ENCODE measurements at places on chromosomes 13 and 19.

GRCh38 chr19:33407140-33407551, 33.6 kb downstream of the CEBPG start:
- no peak for DNase-seq

DNA sequence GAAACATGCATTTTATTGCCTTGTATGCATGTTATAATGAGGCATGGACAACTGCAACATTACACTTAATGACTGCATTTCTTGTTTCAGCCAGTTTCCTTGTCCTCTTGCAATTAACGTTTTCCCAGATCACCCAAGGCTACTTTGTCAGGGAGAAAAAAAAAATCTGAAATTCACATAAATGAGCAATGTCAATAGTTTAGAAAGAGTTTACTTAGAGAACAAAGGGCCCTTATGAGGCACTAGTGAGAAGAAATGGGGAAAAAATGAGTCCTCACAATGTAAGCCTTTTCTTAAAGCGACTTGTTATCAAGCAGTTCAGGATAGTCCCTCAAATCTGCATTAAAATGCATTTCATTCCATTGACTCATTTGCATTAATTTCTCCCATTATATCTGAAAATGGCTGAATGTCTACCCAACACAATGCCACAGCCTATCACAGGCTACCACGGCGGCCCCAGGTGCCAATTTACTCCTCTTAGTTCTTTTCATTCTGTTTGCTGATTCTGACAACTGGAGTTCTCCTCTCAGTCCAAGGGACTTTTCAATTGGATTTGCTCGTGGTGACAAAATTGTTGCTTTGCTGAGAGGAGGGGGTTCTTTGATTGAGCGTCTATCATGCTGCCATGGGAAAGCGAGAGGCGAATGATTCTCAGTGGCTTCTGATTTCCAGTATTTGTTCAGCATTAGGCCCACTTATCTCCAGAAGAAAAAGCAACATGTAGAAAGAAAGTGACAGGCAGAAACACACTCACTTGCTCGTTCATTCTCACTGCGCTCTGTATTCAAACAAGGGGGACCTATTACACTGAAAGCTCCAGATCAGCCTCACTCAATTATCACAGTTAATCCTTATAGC, 107.1 kb downstream of the DACH1 start:
- no peak for DNase-seq

GRCh38 chr19:41264581-41265394, 616 bp downstream of the HNRNPUL1 start:
- peak; percentile 13 for DNase-seq

- no peak for DNase-seq
Observed at GRCh38 chr19:48470856-48471255, 1.7 kb downstream of the CYTH2 start.

DNA sequence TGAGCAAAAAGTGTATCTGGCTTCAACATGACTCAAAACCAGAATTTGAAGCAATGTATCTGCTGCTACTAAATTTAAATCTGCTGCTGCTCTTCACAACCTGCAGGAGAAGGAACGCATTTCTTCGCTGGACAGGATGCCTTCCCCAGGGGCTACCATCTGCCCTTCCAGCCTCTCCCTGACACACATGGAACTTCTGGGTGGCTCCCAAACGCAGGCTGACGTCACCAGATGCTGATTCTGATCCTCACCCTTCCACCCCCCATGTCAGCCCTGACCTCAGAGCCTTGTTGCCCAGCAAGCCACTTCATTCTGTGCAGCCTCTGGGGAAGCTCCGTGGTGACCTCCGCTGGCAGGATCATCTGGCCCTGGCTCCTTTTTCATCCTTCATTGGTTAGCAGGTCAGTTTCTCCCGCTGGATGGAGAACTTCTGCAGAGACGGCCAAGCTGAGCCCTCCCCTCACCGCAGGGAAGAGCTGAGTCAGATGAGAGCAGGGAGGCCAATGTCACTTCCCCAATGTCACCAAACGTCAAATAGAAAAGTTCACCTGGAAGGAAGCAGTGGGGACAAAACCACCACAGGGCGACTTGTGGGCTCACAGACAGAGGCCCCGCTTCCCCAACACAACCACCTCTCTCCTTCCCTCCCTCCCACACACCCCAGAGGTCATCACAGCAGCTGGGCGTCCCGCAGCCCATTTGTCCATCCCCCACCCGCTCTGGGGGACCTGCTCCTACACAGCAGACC, 14.0 kb upstream of the RAB20 start:
- peak; percentile 65 for DNase-seq

GRCh38 chr13:36981156-36981743, 17.9 kb downstream of the ALG5 start:
- no peak for DNase-seq

DNA sequence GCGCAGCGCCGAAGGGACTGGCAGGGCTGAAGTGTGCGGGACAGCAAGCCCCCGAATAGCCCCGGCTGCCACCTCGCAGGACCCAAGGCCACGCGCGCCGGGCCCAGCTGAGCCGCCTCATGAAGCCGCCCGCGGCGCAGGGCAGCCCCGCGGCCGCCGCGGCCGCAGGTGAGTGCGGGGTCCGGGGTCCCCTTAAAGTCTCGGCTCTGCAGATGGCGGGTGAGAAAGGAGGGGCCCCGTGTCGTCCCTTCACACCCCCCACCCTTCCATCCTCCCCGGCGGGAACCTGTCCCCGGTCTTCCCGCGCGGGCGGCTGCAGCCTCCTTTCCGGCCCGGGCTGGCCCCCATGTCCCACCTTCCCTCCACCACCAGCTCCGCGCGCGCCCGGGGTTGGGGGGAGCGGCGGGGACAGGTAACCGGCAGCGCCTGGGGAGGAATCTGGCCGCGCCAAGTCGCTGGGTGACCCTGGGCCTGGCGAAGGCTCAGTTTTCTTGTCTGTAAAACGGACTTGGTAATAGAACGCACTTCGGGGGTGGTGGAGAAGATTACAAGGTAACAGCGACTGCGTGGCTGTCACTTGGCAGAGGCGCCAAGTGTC, 338 bp downstream of the RGCC start:
- no peak for DNase-seq

GRCh38 chr13:45925151-45925550, 73.6 kb upstream of the SIAH3 start:
- no peak for DNase-seq

DNA sequence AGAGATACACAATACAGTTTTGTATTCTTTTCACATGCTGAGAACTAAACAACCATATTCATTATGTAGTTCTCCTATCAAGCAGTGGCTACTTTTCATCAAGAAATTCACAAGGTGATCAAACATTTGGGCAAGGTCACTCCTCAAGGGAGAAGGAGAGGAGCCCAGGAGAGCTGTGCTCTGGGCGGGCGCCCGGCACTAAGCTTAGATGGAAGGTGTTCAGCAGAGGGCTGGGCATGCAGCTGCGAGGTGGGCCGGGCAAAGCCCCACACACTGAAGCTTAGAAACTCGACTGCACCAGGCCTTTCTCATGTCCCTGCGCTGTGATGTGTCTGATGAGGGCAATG, 30.4 kb upstream of the SPACA7 start:
- no peak for DNase-seq

- no peak for DNase-seq
Observed at GRCh38 chr13:20513466-20513995, 12.1 kb downstream of the CRYL1 start.

- DNase-seq: no peak
Observed at GRCh38 chr13:33992881-33993336, 175.0 kb downstream of the RFC3 start.

DNA sequence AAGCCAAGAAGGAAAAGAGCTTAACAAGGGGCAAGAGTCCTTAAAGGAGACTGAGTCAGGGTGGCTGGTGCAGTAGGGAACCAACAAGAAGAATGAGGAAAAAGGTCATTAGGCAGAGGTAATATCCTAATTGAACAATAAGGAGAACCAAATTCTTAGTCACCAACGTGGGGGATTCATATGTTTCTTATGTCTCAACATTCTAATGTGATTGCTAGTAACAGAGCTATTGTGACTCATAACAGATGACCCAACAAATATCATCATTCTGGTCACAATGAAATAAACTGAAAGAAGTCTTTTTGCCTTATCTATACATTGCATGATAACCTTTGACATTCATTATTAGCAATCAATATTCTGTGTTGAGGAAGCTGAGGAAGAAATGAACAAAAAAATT, 101.6 kb downstream of the RAP2A start:
- no peak for DNase-seq

GRCh38 chr13:33069365-33069764, 53.1 kb downstream of the KL start:
- DNase-seq: no peak

DNA sequence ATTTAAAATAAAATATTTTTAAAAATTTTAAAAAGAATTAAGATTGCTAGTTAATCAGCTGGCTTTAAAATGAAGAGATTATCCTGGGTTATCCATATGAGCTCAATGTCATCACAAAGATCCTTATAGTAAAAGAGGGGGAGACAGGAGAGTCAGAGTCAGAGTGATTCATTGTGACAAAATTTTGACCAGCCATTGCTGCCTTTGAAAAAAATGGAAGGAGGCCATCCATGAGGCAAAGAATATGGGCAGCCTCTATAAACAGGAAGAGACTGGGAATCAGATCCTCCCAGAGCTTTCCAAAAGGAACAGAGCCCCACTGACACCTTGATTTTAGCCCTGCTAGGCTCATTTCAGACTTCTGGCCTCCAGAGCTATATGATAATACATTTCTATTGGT, 9.3 kb upstream of the RUBCNL start:
- no peak for DNase-seq

GRCh38 chr13:95258098-95258497, 43.2 kb downstream of the ABCC4 start:
- DNase-seq: no peak

DNA sequence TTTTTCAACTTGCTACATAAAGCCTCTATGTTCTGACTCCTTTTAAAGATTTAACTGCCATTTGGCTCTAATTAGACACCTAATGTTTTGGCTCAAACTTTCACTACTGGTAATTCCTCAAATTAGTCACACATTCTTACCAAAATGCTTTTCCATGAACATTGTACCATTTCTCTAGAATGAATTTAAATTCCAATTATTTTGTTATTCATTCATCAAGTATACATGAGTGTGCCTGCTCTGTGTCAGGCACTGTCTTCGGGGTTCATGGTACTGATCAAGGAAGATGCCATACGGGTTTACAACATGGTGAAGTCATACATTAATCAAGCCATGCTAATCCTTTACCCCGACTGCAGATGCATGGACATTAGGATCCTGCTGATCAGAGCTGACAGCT, 69.1 kb upstream of the POSTN start:
- no peak for DNase-seq

DNA sequence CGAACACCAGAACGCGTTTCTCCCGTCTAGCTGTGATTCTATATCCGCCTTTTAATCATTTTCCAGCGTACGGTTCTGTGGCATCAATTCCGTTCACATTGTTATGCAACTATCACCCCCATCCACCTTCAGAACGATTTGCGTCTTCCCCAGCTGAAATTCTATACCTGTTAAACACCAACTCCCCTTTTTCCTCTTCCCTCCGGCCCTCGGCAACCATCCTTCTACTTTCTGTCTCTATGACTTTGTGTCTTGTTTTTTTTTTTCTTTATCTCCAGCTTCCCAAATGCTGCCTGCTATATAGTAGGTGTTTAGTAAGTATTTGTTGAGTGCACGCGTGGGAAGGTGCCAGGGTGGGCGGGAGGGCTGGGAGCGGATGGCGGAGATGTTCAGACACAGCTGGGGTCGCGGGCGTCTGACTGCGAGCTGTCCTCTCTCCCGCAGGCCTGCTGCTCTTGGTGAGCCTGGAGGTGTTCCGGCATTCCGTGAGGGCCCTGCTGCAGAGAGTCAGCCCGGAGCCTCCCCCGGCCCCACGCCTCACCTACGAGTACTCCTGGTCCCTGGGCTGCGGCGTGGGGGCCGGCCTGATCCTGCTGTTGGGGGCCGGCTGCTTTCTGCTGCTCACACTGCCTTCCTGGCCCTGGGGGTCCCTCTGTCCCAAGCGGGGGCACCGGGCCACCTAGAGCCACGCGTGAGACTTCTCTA, 20.2 kb downstream of the CACNG6 start:
- no peak for DNase-seq

- DNase-seq: no peak
Observed at GRCh38 chr13:79671420-79671819, 190.5 kb downstream of the NDFIP2 start.

DNA sequence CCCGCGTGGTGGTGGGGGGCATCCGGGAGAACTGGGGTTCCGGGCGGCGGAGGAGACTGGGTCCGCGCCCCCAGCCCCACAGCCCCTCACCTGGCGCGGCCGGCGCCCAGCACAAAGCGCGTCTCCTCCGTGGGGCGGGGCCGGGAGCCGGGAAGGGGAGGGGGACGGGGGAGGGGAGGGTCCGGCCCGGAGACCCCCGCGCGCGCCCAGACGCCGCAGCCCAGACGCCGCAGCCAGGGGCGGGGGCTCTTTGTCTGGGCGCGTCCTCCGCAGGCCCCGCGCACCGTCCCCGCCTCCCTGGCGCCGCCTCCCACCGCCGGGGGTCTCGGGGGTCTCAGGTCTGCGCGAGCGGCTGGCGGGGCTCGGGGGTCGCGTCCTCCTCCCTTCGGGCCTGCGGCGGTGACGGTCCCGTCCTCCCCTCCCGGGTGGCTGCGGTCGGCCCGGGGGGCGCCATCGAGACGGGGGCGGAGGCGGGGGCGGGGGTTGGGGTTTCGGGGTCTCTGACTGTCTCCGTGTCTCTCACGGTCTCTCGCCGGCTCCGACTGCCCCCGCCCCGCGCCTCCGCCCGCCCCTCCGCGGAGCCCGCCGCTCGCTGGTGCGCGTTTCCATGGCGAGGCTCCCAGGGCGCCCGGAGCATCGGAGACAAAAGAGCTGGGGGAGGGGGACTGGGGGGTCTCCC, at the start of gene PLPPR3:
Gene PLPPR3 (minus strand): TSS at position 131 of the 679 bp plus-strand sequence. CDS start 396 bp downstream, outside the sequence.
- DNase-seq: no peak

DNA sequence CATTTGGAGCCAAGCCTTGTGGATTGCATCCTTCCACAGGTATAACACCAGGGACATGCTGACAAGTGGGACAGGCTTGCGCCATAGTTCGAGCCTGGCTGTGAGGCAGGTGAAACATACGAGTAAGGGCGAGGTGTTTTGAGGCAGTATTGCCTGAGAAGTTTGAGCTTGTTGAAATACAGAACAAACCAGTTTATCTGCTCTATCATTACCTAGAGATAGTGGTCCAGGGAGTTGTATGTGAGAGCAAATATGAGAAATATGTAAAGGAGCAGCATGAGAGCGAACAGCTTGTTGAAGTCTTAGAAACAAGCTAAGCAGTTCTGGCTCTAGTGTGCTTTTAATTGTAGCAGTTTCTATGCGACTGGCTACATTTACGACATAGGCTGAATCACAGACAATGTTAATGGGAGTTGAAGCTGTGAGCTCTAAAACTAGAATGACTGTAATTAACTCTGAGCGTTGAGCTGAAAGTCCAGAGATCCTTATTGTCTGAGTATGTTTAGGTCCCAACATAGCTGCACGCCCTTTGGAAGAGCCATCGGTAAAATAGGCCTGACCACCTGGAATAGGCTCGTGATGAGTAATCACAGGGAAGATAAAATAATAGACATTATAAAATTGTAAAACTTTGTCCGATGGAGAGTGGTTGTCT, 8.2 kb downstream of the ZNF439 start:
- no peak for DNase-seq
